ENCODE measurements at places on chromosomes 13 and 19.

DNA sequence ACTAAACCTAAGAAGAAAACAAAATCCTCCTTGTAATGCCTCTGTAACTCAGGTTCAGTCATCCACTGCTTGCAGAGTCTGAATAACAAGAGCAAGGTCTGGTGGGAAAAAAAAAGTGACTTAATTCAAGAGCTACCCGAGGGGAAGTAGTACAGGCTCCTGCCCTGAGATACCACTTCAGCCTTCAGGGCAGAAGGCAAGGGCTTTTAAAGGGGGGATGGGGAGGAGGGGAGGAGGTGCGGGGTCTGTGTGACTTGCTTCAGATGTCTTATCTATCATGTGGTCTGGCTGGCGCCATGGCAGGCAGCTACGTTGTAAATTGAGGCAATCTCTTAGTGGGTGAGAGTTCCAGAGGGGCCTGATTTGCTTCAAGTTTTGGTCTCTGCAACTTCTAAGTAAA lies 66.7 kb downstream of the LRRC63 start:
- DNase-seq: no peak

- DNase-seq: peak; percentile 58
These were observed 13.2 kb downstream of the NCAN start for GRCh38 chr19:19224852-19225494.

DNA sequence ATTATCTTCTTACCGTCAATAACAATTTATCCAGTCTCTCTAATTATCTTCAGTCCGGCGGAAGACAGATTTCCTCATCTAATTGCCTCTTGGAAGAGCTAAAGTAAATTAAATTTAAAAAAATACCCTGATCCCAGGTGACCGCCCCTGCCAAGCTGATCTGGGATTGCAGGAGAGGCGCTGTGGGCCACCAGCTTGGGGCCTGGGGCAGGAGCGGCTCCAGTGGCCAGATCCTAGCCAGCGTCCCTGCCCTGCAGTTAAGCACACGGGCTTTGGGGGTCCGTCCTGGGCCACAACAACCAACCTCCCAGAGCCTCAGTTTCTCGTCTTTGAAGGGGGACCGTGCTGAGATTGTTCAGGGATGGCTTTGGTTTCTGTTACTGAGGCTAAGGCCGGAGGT lies 12.4 kb upstream of the TMEM255B start:
- DNase-seq: no peak

DNA sequence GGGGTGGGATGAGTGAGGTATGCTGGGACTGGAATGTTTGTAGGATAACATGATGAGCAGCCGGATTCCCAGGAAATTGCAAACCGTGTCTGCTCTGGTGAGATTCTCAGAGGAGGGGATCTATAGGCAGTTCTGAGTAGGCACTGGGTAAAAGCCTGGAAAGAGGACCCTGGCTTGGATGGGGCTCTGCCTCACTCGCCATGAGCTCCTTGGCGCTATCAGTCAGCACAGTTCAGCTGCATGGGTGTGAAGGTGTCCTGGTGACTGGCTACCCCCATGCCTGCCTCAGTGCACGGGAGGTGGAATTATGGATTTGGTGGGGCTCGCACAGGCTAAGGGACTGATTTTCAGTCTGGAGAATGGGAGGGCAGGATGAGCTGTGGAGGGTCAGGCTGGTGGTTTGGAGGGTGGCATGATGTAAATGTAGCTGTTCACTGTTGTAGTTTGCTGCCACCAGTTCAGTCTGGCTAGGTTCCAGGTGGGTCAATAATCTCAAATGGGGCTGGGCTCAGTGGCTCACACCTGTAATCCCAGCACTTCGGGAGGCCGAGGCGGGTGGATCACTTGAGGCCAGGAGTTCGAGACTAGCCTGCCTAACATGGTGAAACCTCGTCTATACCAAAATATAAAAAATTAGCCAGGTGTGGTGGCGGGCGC lies 9.2 kb upstream of the ZNF627 start:
- no peak for DNase-seq

- DNase-seq: no peak
These were observed 31.9 kb downstream of the HTR2A start for GRCh38 chr13:46864941-46865340.

GRCh38 chr19:17394891-17395415 lies 957 bp upstream of the CCDC194 start:
- DNase-seq: no peak

- peak; percentile 60 for DNase-seq
These were observed 94.6 kb downstream of the KL start for GRCh38 chr13:33110713-33111413.

- DNase-seq: no peak
These were observed 40.6 kb downstream of the FBN3 start for GRCh38 chr19:8108560-8109445.

Data from ureter (tissue), 1 donor.